Activated naive CD4-positive, alpha-beta T cell treated with anti-CD3 and anti-CD28 coated beads, Interleukin-2, amount 50 U/mL, for 72 hours (primary cell): ENCODE measurements at places on chromosomes 7 and 10. TPM values are rescaled to one million over a fixed set of nuclear protein-coding genes. Genes with fewer than 3 reads are reported as not detected.

DNA sequence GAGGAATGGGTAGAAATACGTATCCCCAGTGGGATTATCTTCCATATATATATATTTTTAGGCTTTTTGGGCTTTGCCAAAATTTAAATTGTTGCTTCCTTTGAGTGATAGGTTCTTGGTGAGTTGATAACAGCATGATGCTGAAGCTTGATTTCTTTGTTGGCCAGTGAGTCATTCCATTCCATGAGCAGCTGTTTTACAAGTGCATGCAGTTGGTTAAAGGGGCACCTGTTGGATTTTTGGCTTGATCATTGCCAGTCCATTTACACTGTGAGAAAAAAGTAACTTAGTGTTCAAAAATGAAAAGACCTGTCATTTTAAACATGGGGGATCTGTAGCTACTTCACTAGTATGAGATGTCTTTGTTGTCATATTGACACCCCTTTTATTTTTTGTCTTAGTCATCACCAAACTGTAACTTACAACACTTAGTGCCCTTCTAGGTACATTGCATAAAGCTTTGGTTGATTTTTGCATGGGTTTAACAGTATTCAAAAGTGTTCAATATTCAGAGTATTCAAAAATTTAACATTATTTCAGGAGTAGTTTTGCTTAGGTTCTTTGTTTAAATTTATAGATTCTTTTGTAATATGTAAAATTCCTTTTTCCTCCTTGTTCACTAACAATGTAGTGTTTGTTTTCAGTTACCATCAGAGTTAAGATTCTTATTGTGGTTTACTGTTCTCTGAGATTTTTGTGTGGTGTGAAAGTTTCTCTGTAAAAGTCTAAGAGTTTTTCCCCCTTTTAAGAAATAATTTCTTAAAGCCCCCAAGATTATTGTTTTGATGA, 8.8 kb downstream of the AKAP9 start:
- DNase-seq = no peak

DNA sequence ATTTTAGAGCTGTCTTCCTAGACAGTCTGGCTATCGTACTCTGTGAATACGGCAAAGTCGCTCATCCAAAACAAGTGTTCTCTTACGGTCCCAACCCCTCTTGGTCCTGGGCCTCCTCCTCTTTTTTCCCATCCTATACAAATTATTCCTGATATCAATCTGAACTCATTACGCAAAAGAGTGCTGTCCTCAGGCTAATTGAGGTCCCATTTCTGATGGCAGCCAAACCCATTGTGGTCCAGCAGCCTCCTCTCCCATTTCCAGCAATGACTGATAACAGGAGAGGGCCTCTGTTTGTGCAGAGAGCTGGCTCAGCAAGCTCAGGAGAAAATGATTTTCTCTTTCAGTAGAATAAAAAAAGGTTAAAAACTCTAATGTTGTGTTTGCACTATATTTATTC, 203.4 kb upstream of the GHITM start:
- DNase-seq = no peak

- DNase-seq = no peak
Measured at GRCh38 chr10:95234951-95235350, 40.9 kb downstream of the ACSM6 start.

GRCh38 chr7:68964060-68964459, 634.2 kb upstream of the AUTS2 start:
- DNase-seq = no peak

- no peak for DNase-seq
Measured at GRCh38 chr7:22389892-22390291, 32.9 kb upstream of the RAPGEF5 start.

GRCh38 chr7:38105874-38106483, 72.1 kb upstream of the STARD3NL start:
- no peak for DNase-seq

DNA sequence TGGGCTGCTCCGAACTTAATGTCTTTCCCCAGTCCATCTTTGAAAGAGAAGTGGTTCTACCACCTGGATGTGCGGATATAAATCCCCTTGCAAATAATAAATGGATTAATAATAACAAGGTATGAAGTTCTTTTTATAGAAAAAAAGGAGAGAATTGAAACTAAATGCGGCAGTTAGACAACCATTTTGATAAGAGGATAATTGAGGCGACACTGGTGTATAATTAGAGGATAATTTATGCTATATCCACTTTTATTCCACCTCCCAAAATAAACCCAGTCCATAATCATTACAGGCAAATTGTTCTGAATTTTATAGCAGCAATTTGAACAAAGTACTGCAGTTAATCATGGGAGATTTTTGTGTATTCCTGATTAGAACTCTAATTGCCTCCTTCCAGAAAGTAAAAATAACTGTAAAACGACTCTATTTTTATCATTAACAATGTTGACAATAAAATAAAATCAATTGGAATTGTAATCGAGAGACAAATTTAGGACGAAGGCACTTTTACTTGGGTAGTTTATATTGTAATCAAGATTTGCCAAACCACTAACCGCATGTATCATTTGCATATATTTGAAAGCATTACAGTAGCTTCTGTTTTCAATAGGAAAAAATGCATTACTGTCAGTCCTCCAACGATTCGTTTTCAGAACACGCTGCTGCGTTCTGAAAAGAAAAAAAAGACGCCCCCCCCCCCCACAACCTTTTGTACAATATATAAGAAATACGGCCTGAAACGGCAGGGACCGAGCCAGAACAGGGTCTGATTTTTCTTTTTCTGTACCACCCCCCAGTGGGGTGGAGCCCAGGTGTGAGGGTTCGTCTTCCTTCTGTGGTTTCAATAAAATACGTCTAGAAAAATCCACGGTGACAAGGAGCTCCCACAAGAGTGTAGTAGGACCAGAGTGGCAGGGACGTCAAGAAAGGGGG, 838 bp upstream of the DLX6 start:
- no peak for DNase-seq

DNA sequence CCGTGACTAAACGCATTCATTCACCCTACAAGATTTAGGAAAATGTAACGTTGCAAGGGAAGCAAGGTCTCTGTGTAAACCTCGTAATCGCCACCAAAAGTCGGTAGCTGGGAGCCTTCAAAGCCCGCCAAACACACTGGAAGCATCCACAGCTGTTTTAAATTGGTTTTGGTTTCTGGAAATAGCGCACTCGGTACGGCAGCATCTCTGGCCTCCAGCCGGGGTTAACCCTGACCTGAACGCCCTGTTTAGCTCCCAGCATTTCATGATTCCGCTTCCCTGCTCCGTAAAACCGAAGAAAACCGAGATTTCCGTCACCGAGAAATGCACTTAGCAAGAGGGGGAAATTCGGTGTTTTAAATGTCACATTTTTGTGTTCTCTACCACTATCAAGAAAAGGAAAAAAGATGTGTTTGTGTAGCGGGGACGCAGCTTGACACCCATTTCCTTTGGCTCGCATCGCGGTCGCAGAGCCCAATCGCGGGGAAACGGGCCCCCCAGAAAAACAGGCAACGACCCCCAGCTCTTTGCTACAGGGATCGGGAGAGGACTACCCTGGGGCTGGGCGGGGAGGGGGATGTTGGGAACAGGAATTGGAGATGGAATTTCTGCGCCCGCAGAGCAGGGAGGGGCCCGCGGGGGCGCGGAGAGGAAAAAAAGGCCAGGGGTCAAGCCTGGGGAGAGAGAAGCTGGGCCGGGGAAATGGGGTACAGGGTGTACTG, 646 bp downstream of the SGCE start:
- DNase-seq = no peak

DNA sequence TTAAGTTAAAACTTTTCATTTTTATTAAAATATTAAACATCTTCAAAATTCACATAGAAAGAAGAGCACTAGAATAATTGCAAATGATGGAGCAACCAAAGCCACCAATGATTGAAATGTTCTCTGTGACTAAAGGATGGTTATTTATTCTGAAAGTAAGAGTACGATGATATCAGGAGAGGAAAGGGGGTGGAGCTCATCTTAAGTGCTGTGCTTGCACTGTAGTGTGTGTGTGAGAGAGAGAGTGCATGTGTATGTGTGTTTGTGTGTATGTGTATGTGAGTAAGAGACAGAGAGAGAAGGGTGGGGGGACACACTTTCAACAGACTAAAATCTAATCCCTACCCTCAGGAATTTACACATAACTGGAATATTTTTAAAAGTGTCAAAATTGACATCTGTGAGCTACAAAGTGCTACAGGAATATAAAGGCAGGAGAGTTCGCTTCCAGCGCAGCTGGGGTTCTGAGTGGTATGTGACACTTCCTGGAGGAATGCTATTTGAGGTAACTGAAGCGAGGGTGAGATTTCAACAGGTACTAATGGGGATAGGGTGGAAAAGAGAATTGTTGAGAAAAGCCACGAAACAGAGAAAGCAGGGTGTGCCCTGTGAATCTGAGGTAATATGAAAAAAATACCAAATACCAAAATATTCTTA, 57.2 kb upstream of the SMNDC1 start:
- no peak for DNase-seq

DNA sequence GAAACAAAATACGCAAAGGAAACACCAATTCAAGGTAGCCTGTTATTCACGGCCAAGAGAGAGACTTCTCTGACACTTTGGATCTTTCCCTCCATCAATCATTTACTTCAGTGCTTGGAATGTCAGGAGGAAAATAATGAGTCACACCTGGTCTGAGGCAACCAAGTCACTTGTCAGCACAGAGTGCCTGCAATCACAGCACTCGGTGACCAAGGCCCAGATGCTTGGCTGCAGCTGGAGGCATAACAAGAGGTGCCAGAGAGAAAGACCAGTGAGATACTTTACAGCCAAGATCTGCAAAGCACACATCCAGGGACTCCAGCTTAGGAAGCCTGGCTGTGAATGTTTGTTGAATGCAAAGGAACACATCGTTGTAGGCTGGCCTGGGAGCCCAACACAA, 33.9 kb downstream of the ASB13 start:
- DNase-seq = no peak

GRCh38 chr7:104883248-104883717, 130.7 kb upstream of the KMT2E start:
- no peak for DNase-seq

- no peak for DNase-seq
Measured at GRCh38 chr10:78964952-78965633, 103.7 kb upstream of the ZMIZ1 start.

GRCh38 chr10:128053356-128053755, 72.9 kb downstream of the MKI67 start:
- no peak for DNase-seq

DNA sequence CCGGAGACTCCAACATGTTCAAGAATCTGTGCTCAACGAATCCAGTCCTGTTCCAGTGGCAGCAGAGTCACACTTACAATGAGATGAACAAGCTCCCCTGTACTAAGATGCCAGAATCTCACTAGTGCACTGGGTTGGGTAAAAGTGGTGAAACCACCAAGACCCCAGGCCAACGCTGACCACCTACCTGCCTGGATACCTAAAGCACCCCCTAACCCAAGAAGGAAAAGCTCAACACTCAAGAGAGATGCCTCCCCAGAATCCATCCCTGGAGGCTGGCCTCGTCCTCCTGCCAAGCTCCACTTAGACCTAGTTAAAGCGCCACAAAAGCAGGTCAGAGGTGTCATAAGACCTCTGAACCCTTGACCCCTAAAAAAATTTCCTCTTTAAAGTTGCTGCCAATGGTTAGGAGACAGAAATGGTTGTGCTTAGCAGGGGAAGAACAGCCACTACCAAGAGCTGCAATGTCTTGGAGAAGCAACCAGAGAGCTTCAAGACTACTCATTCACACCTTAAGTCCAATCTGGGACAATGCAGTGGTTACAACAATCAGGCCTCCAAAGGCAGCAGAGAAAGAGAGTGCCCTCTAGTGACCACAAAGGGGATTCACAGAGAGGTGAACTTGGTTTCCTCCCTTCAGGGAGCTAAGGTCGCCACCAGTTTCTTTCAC, 94.6 kb upstream of the MACROH2A2 start:
- DNase-seq = peak; percentile 14

ERV3-1 gene
- total RNA-seq = 8.0 TPM

SPDYE2B gene
- total RNA-seq = not detected

PLEKHS1 gene
- total RNA-seq = not detected
